ENCODE measurements at places on chromosomes 7 and 10.

DNA sequence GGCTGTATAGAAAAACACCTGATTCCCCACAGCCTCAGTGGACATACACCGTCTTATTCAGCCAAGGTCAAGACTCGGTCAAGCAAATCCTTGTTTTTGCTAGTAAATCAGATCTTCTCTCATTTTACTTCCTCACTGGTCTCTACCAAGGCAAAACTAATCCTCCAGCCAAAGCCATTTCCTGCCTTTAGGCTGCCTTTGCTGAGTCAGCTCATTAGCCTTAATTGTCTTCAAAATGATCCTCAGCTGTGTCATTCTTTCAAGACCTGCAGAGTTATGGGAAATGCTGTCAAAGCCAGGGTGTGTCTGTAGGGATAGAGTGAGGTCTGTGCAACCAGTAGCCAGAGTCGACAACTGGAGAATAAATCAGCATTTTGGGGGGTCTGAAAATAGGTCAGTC, 107.2 kb upstream of the FAM180A start:
- no peak for DNase-seq

GRCh38 chr10:128210215-128211063, 84.2 kb upstream of the MKI67 start:
- DNase-seq, result no peak

- DNase-seq, result peak; percentile 41
Measured at GRCh38 chr7:108568801-108569380, 615 bp downstream of the THAP5 start.

GRCh38 chr7:155161690-155162089, 91.6 kb downstream of the HTR5A start:
- no peak for DNase-seq

GRCh38 chr7:139034855-139035585, 822 bp downstream of the ZC3HAV1L start:
- peak; percentile 50 for DNase-seq

- DNase-seq, result peak; percentile 50
Measured at GRCh38 chr10:72337039-72337629, 17.6 kb downstream of the DNAJB12 start.

DNA sequence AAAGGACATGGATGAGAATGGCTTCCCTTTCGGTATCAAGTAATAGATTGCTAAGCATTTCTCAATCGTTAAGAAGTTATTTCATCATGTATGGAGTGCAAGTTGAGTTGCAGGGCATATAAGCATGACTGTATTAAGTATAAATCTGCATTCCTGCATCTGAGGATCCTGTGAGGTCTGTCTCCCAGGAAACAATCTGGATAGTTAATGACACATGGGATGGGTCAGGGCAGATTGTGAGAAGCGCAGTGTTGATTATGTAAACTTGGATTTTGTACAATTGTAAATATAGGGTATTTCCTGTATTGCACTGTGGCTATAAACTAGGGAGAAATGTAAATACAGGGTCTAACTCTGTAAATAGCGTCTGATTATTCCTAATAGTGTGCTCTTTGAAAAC, 102.6 kb downstream of the PLXDC2 start:
- DNase-seq, result no peak

DNA sequence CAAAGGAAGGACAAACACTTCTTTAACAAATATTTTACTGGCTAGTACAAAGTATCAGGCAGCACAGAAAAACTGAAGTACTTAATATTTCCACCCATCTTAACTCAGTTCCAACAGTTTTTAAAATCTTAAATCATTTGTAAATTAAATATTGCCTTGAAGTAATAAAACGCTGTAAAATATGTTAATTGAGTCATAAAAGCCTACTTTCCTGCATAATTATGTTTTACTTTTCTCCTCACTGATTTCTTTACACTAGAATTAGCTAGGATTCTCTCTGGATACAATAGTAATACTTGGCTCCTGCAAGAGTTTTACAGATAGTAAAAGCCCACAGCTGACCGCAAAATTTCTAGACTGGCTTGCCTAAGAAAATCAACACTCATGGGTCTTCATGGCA, 74.9 kb downstream of the SFMBT2 start:
- DNase-seq, result no peak

DNA sequence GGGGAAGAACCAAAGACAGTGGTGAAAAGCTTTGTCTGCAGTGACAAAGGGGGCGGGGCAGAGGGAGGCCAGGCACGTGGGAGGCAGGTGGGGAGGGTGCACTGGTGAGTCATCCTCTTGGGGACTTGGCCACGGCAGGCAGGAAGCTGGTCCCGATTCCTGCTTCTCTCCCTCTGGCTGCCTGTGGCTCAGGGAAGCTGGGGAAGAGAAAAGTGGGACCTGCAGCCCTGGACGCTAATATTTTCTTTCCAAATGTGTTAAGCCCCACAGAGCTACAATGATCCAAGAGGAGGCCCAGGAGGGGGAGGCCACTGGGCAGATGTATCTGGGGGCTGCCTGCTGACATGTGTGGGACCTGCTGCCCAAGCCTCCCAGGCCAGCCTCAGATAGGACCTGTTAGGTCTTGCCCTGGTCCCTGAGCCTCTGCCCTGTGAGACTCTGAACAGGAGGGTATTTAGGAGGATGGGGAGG, 231.8 kb downstream of the KCNMA1 start:
- DNase-seq, result peak; percentile 52

GRCh38 chr10:112353046-112353445, 20.9 kb upstream of the ACSL5 start:
- no peak for DNase-seq

DNA sequence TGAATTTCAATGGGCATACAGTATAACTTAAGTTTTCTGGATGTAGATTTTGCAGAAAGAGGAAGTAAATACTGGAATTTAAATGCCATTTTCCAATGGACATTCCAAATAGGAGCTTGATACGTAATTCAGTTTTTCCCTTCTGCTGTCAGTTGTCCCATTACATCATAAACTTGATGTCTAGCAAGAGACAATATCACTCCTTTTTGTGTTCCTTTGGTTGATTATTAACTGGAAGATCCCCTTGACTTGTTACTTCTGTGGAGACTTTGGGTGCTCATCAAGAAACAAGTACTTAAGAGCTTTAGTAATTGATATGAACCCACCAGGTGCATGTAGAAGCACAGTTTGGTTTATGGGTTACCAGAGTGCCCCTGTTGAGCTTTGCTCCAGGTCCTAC, 116.1 kb downstream of the ST7 start:
- DNase-seq, result peak; percentile 47
